Left ventricle myocardium superior (tissue), 1 donor: ENCODE measurements at places on chromosomes 13 and 19. TPM values are rescaled to one million over a fixed set of nuclear protein-coding genes. Genes with fewer than 3 reads are reported as not detected.

The CIC gene
- 37.1 TPM for total RNA-seq

The ZFP36 gene
- total RNA-seq = 53.0 TPM

The VAV1 gene
- total RNA-seq = 2.6 TPM

The KCNN1 gene
- not detected for total RNA-seq

The FBXL12 gene
- total RNA-seq = 11.2 TPM

The ZNF382 gene
- total RNA-seq = 17.4 TPM

The PRR22 gene
- total RNA-seq = 0.84 TPM

The LHB gene
- total RNA-seq = not detected
